Esophagus muscularis mucosa (tissue), 4 donors: ENCODE measurements at places on chromosomes 5 and 9.

DNA sequence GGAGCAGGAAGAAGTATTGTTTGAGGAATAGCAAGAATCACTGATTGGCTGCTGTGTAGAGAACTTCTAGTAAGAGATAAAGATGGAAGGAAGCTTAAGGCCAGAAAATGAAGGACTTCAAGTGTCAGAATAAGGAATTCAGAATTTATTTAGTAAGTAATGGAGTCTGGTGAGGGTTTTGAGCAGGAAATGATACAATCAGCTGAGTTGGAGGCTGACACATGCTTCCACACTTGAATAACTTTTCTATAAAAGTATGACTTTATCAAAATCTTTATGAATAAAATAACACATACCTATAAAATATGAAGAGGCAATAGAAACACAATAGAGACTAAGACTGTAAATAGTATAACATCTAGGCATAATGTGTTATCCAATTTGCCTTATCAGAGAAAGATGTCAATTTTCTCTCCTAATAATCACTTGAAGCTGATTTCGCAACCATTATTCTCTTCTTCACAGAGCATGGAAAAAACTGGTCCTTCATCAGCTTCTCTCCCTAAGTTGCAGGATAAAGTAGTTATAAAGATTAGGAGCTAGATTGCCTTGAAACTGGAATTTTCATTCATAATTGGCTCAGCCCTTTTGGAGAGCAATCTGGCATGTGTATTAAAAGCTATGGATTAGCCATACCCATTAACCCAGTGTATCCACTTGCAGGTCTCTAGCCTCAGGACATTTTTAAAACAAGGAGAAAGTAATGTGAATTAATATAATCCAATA is 143.4 kb downstream of the ZNF608 start:
- no peak for DNase-seq

DNA sequence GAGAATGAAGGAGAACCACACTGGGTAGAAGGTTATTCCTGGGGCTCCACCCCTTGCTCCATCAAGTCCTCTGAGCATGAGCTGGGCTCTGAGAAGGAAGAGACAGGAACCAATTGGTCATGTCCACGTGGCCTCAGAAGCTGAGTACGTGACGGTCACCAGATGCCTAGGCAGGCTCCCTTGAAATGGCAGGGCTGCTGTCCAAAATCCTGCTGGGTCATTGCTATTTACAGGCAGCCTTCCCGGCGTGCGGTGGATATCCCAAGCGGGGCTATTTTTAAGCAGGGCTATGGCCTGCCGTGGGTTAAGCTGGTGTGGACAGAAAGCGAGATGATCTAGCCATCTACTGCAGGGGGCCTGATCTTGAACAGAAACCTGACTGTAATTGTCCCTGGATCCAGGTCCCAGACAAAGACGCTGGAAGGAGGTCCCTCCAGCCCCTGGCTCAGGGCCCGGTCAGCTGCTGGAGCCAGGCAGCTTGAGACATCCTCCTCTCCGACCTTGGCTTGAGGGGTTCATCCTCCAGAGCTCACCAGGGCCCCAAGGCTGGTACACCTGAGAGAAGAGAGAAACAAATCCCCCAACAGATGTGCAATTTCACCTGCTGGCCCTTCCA is 550 bp upstream of the CKMT2 start:
- DNase-seq = no peak

GRCh38 chr9:37353791-37354190 is 68.7 kb upstream of the GRHPR start:
- no peak for DNase-seq

GRCh38 chr9:27645161-27645840 is 72.0 kb upstream of the C9orf72 start:
- no peak for DNase-seq

GRCh38 chr9:106625259-106625789 is 237.6 kb upstream of the ZNF462 start:
- no peak for DNase-seq

GRCh38 chr9:5917888-5918287 is 27.2 kb downstream of the MLANA start:
- DNase-seq = no peak

GRCh38 chr5:126178521-126178920 is 244.7 kb upstream of the GRAMD2B start:
- no peak for DNase-seq

DNA sequence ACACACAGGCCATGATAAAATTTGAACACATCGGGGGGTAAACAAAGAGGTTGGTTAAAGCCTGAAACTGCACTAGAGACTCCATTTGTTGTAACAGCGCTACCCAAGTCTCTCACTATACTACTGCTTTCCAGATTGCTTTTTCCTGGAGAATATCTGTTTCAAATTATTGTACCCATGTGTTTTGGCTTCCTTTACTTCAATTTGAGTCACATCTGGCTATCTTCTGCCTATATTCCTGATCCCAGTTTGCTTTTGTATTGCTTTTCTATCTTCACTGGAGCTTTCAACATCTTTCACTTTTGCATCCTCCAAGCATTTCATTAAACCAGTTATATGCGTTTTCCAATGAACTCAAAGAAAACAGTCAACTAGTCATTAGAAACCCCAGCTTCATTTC is 404.7 kb downstream of the MLLT3 start:
- no peak for DNase-seq

DNA sequence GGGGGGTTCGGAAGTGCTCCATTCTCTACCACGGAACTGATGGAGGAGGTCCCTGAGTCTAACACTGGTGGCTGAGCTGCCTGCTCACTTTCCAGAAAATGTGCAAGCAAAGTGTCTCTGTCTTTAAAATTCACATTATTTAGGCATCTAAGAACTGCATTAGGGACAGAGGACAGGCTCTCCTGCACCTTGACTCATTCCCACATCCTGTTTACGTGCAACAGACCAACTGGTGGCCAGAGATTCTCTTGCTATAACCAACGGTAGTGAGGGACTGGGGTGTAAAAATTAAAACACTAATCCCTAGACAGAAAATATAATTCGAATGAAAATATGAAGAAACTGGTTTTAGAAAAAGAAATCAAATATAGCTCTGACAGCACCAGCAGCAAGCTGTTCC is 320.9 kb downstream of the IRX2 start:
- DNase-seq = no peak

GRCh38 chr5:93599399-93600120 is 16.5 kb downstream of the NR2F1 start:
- DNase-seq = peak; percentile 90

DNA sequence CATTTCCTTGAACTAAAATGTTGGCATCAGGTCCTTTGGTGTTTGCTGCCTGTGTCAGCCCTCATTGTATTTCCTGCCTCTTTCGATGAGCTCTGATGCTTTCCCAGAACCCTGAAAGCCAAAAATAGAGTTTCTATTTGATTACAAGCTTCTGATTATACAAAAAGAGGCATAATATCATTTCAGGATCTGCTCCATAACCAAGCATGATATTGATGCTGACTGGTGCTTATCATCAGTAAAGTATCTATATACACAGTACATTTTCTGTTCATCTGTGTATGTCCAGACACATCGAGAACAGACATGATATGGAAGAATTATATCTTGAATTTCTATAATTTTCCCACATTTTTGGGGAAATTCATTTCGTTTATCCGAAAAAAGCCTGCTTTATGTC is 58.6 kb downstream of the SEMA6A start:
- DNase-seq = no peak

- DNase-seq = no peak
Measured at GRCh38 chr9:127521919-127522304, 70.6 kb downstream of the LRSAM1 start.
